ENCODE measurements at places on chromosomes 5 and 9.

DNA sequence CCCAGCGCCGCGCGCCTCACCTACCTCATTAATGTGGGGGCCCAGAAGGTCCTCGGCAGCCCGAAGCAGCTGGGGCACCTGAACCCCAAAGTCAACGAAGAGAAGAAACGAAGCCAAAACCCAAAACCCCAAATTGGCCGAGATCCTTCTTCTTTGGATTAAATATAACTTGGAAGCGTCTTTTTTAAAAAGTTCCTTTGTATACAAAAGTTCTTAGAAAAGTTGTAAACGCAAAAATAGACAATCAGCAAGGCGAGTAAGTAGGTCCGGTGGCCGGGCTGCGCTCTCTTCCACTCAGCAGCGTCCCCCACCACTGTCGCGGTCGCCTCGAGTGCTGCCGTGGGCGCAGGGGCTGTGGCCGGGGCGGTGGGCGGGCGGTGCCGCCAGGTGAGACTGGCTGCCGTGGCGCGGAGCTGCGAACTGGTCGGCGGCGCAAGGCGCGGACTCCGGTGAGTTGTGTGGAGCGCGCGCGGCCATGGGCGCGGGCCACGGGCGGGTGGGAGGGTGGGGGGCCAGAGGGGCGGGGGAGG lies 360 bp downstream of the KLF4 start:
- DNase-seq, result no peak

GRCh38 chr5:53560028-53560427 lies 411 bp upstream of the NDUFS4 start:
- DNase-seq, result no peak

- DNase-seq, result no peak
Measured at GRCh38 chr5:145791866-145792265, 43.3 kb downstream of the PRELID2 start.

GRCh38 chr5:141441571-141442170 lies 11.4 kb downstream of the PCDHGA12 start:
- DNase-seq, result no peak

DNA sequence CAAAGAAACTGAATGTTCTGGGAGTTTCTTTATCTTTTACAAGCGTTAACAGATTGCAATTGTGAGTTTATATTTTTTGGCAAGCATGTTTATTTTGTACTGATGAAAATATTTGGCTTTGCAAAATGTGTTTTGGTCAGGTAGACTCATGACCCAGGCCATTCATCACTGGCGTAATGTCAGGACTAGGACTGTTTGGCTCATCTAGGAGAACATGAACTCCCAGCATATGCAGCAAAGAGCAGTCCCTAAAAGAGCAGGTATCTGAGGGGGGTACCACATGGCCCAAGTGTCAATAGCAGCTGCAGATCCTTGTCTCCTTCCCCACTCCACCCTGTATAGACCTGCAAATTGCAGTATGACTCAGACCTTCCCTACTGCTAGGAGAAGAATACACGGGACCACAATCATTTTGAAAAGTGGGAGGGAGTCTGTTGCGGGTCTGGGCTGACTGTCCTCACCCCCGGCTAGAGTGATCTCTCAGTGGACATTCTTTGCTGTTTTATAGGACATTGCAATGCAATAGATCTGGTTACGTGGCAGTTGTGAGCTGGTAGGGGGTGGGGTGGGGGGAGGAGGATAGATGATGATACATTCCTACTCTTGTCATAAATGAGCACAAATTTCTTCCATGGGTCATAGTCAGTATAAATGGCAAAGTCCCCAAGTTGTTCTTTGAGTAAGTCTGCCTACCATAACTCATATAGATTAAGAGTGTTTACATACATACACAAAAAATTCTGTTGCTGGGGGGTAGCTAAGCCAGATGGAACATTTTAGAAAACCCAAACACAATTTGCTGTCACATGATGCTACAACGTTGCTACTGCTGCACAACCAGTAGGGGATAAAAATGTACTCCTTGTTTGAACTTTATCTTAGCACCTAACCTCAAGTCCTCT lies 20.8 kb upstream of the SNCAIP start:
- no peak for DNase-seq

GRCh38 chr5:68088302-68088701 lies 127.3 kb upstream of the PIK3R1 start:
- DNase-seq, result no peak

- no peak for DNase-seq
Measured at GRCh38 chr5:34915856-34916192, 313 bp downstream of the BRIX1 start.

DNA sequence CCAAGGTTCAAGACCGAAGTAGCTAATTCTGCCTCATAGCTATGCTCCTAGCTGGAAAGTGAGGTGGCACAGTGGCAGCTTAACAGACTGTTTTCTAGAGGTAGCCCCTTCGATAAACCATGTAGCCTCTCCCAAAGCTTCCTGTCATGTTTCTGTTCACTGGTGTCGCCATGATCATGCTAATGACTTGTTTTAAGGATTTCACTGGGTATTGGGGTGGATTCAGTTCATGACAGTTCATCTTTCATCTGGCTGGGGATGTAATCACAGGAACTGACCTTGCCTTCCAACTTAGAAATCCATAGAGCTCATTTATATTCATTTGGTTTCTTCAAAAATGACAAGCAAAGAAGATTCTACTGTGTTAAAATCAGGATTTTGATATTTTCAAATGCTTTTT lies 9.4 kb downstream of the POU5F2 start:
- DNase-seq, result no peak

DNA sequence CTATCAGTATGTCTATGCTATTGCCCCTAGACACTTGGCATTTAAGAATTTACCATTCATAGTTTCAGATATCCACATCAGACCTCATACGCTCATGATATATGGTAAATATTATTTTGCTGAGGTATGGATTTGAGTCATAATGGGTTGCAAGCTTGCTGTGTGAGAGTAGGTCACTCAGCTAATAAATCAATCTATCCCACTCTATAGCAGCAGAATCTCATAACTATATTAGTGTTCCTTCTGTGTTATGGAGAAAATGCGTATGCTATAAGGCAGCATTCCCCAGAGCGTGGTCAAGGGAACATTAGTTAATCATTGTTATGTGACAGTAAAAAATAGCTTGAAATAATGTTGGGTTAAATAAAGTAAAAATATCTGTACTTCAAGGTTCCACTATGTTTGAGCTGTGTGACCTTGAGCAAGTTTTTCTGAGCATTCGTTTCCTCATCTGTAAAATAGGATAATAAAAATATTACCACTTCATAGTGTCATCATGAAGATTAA lies 7.7 kb downstream of the TRIM32 start:
- no peak for DNase-seq

- DNase-seq, result no peak
Measured at GRCh38 chr9:134670042-134670525, 28.5 kb downstream of the COL5A1 start.

- DNase-seq, result no peak
Measured at GRCh38 chr5:88826646-88827585, 56.1 kb downstream of the MEF2C start.

GRCh38 chr9:22206833-22207232 lies 197.7 kb upstream of the CDKN2B start:
- DNase-seq, result no peak

- DNase-seq, result no peak
Measured at GRCh38 chr5:61120534-61120933, 41.7 kb downstream of the SMIM15 start.

GRCh38 chr9:16414451-16414850 lies 456.0 kb downstream of the BNC2 start:
- DNase-seq, result no peak
